ENCODE measurements at places on chromosomes 11 and 22.

DNA sequence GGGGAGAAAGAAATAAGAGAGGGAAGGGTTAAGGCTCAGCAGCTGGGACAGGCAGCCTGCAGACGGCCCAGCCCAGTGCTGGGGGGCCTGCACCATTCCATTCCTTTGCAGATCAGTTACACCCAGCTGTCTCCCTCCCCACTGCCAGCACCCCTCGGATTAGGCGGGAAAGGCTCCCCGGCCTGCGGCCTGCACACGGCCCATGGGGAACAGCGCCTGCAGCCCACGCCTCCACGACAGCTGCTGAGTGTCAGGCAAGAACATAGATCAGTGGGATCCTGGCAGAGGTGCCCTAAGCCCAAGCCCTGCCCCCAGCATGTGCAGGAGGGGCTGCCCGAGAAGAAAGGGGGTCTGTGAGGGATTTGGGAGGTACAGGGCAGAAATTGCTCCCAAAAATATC, 65.8 kb upstream of the MYOD1 start:
- no peak for DNase-seq

GRCh38 chr11:75668451-75669297, at the start of gene MAP6:
MAP6 (minus strand) TSS chr11:75669038; CDS start chr11:75668369, 669 bp downstream.
- no peak for DNase-seq

DNA sequence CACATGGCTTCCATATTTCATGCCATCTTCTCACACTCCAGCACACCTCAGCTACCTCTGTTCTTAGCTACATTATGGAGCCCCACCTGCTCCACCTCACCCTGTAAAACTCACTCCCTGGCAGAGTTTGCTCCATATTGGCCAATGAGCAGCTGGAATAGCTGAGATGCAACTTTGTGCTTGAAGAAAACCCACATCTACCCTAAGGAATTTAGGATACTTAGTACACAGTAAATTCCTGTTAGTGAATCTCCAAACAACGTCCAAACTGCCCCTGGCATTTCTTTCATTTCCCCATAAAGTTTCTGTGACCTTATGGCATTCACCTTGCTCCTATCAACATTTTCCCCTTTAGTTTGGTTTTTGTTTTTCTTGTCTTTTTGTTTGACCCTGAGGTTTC, 2.2 kb upstream of the VWCE start:
- DNase-seq, result no peak

- DNase-seq, result no peak
These were observed 98.1 kb downstream of the ATXN10 start for GRCh38 chr22:45769569-45770210.

GRCh38 chr22:29766632-29767170, at the start of gene ZMAT5:
ZMAT5 (minus strand) TSS chr22:29767007; CDS start chr22:29748544, 18,463 bp downstream.
- peak; percentile 84 for DNase-seq

Data from stimulated activated CD8-positive, alpha-beta memory T cell treated with anti-CD3 and anti-CD28 coated beads, Interleukin-12 subunit alpha, Interleukin-12 subunit beta, amount 100 ng/mL, for 1 hour (primary cell).